ENCODE measurements at places on chromosomes 16 and 17. TPM values are rescaled to one million over a fixed set of nuclear protein-coding genes. Genes with fewer than 3 reads are reported as not detected.

DNA sequence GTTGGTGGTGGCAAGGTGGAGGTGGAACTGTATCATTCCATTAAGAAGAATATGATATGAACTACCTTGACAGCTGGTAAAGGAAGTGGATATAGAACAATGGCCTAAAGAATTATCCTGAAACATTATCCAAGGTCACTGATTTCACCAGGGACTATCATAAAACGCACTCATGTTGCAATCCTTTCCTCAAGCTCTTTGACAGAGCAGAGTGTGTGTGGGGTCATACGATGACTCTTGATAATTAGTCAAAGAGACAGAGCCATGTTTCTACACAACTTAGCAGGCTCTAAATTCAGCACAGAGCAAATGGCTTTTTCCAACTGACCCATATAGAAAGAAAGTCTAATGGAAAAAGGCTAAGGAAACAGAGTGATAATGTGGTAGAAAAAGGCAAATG, 126.4 kb upstream of the ANKFN1 start:
- no peak for DNase-seq

DNA sequence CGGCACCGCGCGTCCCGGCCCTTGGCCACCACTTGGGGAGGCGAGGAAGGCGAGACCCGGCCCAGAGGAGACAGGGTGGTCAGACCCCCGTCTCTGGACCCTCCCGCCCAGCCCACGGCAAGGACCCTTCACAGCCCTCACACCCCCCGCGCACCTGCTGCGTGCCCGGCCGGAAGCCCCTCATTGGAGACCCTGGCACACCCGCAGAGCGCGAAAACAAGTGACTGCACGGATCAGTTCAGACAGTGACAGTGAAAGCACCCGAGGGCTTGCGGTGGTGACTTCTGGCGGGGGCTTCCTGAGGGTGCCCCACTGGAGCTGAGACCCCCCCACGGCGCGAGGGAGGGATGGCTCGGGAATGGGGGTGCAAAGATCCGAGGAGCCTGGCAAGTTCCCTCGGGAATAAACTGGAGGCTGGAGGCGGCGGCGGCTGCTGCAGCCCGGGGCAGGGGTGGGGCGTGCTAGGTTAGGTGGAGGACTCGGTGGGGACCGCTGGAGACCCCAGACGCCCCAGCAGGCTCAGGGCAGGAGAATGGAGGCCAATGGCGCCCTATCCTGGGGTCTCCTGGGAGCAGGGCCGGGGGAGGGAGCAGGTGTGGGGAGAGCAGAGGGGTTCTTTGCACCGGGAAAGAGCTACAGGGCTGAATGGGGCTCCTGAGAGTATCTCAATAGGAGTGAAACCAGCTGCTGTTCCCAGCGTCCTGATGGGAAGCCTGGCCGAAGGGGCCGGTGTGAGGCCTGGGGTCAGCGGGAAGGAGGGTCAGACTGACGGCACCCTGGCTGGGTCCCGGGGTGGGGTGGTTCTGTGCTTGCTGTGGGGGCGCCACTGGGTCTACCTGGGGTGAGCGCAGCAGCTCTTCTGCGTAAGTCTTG, 824 bp upstream of the FBXL16 start:
- no peak for DNase-seq

TSEN54 gene
- 13.7 TPM for total RNA-seq

ALOX12B gene
- not detected for total RNA-seq

Data from mesenteric fat pad (tissue), 1 donor.